ENCODE measurements at places on chromosomes 4 and X. TPM values are rescaled to one million over a fixed set of nuclear protein-coding genes. Genes with fewer than 3 reads are reported as not detected.

FHDC1 gene
- 0.20 TPM for total RNA-seq

VCX2 gene
- total RNA-seq = not detected

NAT8L gene
- under 0.01 TPM for total RNA-seq

PITX2 gene
- 0.59 TPM for total RNA-seq

NPY1R gene
- total RNA-seq = not detected

FAM9B gene
- not detected for total RNA-seq

AKAP4 gene
- not detected for total RNA-seq

FAM149A gene
- 5.1 TPM for total RNA-seq

COX7B2 gene
- not detected for total RNA-seq

PABPC1L2B gene
- not detected for total RNA-seq

TEX13C gene
- total RNA-seq = not detected

TMEM150C gene
- total RNA-seq = 1.5 TPM

CYLC1 gene
- total RNA-seq = not detected

UCP1 gene
- total RNA-seq = not detected

ADAM29 gene
- not detected for total RNA-seq

RPL9 gene
- 1,930 TPM for total RNA-seq

MAGED4 gene
- 17.0 TPM for total RNA-seq

PPARGC1A gene
- total RNA-seq = 0.59 TPM

FRAS1 gene
- 28.3 TPM for total RNA-seq

YTHDC1 gene
- 29.5 TPM for total RNA-seq

FREM3 gene
- not detected for total RNA-seq

FRMPD4 gene
- under 0.01 TPM for total RNA-seq

UGT2B17 gene
- total RNA-seq = not detected

TASL gene
- total RNA-seq = not detected

QRFPR gene
- not detected for total RNA-seq

GPR34 gene
- total RNA-seq = not detected

FAM47E gene
- total RNA-seq = not detected

UNC5C gene
- total RNA-seq = under 0.01 TPM

MYL5 gene
- 9.9 TPM for total RNA-seq

MAGEC1 gene
- total RNA-seq = not detected

WNK3 gene
- total RNA-seq = 0.20 TPM

SPANXB1 gene
- total RNA-seq = not detected

EDA2R gene
- total RNA-seq = 31.1 TPM

GPR143 gene
- total RNA-seq = not detected

CFAP99 gene
- total RNA-seq = not detected

NUDT10 gene
- 2.2 TPM for total RNA-seq

RBMXL3 gene
- total RNA-seq = not detected
